ENCODE measurements at places on chromosomes 7 and 10.
A peak's percentile ranks its signal among the peaks of the same experiment; 100 is the strongest.

GRCh38 chr10:109105725-109106124 lies 817.6 kb downstream of the XPNPEP1 start:
- DNase-seq: no peak

DNA sequence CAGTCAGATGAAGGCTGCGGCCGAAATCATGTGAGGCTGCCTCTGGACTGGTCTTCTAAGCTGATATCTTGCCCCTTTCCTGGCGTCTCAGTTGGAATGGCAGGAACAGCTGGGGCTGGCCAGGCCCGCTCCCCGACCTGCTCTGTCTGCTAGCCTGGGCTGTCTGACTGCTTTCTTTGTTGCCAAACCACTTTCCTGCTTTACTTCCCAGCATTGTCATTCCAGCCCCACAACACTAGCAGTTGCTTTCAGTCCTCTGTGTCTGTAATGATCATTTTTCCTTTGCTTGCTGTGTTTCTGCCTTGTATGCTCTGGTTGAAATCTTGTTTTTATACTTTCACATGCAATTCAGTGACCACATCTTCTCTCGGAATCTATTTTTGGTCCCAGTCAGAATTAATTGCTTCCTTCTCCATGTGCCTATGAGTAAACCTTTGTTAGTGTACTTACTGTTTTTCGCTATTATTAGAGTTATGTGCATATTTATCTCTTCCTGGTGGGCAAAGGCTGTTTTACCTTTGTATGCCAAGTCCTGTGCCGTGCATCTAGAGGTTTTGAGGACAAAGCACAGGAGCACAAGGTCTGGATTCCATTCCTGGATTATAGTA lies 21.6 kb downstream of the PRPF18 start:
- peak; percentile 65 for DNase-seq

GRCh38 chr7:158255156-158255555 lies 332.5 kb downstream of the PTPRN2 start:
- DNase-seq: no peak

- no peak for DNase-seq
These were observed 117.6 kb downstream of the SNX13 start for GRCh38 chr7:17822547-17823173.

DNA sequence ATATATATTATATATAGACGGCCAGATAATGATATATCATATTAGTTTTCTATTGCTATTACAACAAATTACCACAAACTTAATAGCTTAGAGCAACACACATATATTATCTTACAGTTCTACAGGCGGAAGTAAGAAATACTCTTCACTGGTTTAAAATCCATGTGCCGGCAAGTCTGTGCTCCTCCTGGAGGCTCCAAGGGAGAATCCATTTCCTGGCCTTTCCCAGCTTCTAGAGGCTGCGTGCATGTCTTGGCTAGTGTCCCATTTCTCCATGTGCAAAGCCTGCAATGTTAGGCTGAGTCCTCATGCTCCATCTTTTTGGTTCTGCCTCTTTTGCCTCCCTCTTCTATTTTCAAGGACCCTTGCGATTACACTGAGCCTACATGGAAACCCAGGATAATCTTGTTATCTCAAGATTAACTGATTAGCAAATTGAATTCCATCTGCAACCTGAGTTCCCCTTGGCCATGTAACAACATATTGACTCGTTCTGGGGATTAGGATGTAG lies 23.9 kb upstream of the PNLIPRP3 start:
- DNase-seq: no peak

DNA sequence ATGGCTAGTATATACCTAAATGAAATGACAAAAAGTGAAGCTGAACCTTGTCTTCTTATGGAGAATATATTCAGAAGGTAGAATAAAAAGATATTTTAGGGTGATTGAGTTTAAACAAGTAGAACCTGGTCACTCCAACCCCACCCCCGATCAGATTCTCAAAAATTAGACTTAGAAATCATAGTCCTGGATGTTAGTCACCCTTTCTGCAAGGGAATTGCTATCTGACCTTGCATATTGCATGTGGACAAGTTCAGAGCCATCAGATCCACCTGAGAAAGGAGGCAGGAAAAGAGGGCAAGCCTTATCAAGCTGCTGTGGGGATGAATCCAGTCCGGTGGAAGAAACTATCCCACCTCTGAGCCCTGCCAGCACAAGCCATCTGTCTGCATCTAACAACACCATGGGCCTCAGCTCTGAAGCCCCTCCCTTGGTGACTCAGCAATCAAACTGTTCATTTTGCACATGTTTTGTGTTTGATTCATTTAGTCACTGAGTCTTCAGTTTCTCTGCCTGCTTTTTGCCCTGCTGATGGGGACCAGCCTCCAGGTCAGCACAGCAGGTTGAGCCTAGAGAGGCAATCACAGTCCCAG lies 727.3 kb downstream of the AUTS2 start:
- DNase-seq: no peak

- no peak for DNase-seq
These were observed 252.6 kb upstream of the ANKRD30A start for GRCh38 chr10:36872702-36873393.

- DNase-seq: no peak
These were observed 155.9 kb upstream of the MDFIC start for GRCh38 chr7:114766041-114766356.

DNA sequence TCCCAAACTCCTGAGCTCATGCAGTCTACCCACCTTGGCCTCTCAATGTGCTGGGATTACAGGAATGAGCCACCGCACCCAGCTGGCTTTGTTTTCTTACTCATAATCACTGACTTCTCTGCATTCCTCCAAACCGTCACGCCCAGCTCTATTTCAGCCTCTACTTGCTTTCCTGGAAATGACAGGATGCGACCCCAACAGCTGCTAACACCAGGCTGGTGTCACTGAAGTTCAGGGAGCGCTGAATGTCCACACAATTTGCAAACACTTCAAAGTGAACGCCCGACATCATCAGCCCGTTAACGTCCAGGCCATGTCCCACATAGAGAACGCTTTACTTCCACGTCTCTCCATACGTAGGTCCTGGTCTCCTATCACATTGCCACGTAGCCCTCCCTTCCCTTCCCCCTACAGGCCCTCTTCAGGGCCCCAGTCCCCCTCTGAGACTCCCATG lies 12.8 kb upstream of the PROSER2 start:
- DNase-seq: peak; percentile 53

- no peak for DNase-seq
These were observed 81.6 kb upstream of the RNF32 start for GRCh38 chr7:156559001-156559400.

DNA sequence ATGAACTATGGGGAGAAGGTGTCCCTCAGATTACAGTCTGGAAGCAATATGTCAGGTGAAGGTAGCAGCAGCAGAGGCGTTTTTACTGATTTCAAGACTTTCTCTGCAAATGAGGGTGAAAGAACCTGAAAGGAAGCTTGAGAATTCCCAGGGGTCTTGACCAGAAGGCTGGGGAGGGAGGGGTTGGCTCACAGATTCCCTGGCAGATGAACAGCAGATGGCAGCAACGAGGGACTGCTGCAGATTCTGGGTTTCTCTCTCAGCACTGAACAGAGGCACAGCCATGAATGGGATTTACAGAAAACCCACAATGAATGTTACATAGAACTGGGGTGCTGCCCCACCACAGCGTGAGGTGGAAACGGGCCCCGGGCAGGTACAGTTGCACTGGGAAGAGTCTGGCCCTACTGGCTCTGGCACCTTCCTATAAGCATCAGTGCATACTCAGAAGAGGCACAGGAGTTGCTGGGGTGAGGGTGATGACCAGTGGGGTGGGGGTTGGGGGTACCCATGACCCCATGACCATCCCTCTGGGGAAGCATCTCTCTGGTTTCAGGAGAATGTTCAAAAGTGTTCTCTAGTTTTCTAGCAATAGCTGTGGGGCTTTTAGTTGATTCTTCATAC lies 317.8 kb downstream of the SH2D4B start:
- DNase-seq: peak; percentile 70

- DNase-seq: no peak
These were observed 563 bp upstream of the JMJD1C start for GRCh38 chr10:63466144-63466935.

DNA sequence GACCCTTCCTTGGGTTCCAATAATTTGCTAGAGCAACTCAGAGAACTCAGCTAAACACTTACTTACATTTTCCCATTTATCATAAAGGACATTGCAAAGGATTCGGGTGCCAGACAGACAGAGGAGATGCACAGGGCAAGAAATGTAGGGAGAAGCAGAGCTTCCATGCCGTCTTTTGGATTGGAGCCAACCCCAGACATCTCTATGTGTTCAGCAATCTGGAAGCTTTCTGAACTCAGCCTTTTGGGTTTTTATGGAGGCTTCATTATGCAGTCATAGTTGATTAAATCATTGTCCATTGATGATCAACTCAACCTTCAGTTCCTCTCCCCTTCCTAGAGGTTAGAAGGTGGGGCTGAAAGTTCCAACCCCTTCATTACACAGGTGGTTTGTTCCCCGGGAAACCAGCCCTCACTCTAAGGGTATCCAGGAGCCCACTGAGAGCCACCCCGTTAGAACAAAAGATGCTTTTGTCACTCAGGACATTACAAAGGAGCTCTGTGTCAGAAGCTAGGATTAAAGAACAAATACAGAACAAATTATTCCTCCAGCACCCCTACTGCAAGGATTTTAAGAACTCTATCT lies 211.9 kb upstream of the VSTM2A start:
- no peak for DNase-seq

- no peak for DNase-seq
These were observed 29.0 kb downstream of the AKR1C8 start for GRCh38 chr10:5155951-5156350.

DNA sequence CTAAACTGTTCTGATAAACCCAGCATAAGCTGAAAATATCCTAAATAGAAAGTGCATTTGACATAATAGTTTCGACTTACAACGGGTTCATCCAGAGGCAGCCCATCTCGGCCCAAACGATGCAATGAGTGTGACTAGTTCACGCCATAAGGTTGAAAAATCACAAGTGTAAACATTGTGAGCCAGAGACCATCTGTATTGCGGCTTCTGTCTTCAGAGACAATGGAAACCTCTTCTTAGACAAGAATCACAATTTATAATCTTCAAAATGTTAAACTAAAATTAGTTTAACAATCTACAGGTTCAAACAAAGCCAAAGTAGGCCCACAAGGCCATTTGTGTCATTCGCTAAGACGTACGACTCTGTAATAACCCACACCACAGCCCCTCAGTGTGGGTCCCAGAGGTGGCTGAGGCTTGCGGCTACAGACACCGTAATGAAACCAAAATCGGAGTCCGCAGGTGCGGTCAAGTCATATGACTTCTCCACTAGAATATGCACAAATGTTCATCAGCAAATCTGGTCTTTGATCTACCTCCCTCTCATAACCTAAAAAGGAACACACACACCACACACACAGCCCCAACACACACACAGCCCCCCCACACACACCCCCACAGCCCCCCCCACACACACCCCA lies 81.8 kb downstream of the DIP2C start:
- no peak for DNase-seq
